Stimulated activated CD4-positive, alpha-beta T cell treated with anti-CD3 and anti-CD28 coated beads, Interleukin-2, amount 100 ng/mL, for 4 hours (primary cell): ENCODE measurements at places on chromosomes 2 and 18.

DNA sequence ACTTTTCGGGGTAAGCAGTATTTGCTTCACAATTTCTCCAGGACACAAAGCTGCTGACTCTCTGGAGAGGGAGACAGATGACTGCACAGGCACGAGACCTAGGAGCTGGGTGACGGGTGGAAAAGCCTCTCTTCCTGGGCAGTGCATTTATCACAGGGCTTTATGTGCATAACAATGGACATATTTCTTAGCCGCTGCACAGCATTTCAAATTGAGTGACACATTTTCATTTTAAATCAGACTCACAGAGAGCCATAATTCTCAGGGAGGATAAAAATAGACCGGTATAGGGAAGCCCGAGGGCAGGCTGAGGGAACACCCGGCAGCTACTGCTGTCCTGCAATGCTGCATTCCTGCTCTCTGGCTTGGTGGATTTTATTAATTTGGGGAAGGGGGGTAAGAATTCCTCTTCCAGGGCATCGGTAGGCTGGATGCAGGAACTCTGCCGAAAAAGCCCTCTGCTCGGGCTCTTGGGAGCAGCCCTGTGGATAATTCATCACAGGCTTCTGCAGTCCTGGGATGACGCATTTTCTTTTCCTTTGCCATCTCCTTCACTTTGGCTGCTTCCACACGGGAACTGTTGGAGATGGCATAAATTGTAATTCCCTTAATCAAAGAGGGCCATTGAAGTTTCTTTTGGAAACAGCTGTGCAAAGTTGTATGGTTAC is 108.1 kb upstream of the ACAA2 start:
- no peak for DNase-seq

- DNase-seq, result no peak
Observed at GRCh38 chr2:228131833-228132232, 49.7 kb downstream of the SPHKAP start.

GRCh38 chr2:156476021-156476849 is 40.1 kb downstream of the GPD2 start:
- DNase-seq, result no peak

- no peak for DNase-seq
Observed at GRCh38 chr2:191942090-191942738, 95.3 kb upstream of the CAVIN2 start.

GRCh38 chr2:227295806-227296205 is 29.2 kb upstream of the MFF start:
- no peak for DNase-seq

GRCh38 chr18:75267643-75268363 is 57.2 kb downstream of the TSHZ1 start:
- DNase-seq, result no peak

GRCh38 chr2:134943540-134943939 is 24.9 kb downstream of the CCNT2 start:
- DNase-seq, result no peak

GRCh38 chr2:98452396-98453027 is 7.9 kb downstream of the INPP4A start:
- DNase-seq, result no peak

DNA sequence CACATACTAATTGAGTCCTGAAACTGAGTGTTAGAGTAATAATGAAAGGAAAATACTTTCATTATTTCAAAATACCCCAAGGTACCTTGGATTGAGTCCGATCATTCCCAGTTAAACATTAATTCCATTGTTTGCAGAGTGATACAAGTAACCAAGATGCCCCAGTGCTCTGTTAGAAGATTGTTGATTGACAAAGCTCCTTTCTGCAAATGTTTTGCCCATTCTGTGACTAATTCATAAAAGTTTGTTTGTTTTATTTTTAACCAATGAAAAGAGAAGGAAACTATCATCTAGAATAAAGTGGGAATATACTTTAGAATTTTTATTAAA is 124.0 kb downstream of the GULP1 start:
- no peak for DNase-seq

- DNase-seq, result no peak
Observed at GRCh38 chr2:62475172-62476011, 30.6 kb downstream of the TMEM17 start.

DNA sequence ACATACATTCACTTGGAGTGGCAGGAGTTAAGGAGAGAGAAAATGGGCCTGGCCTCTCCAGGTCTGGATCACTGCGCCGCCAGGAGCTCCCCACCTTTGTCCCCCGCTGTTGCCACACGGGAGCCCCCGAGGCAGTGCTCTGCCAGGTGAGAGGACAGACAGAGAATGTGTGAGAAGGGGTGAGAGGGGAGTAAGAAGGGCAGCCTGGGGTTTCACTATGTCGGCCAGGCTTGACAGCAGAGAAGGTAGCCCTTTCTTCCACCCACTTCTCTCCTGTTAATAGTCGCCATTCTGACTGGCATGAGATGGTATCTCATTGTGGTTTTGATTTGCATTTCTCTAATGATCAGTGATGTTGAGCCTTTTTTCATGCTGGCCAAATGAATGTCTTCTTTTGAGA is 26.2 kb upstream of the ARHGEF4 start:
- DNase-seq, result no peak

- no peak for DNase-seq
Observed at GRCh38 chr18:27004056-27004829, 138.7 kb upstream of the AQP4 start.

- DNase-seq, result no peak
Observed at GRCh38 chr2:240239325-240239724, 98.9 kb upstream of the OTOS start.

- no peak for DNase-seq
Observed at GRCh38 chr2:192657362-192657761, 462.6 kb upstream of the TMEFF2 start.

GRCh38 chr18:13137670-13138419 is 80.7 kb upstream of the LDLRAD4 start:
- peak; percentile 44 for DNase-seq
